ENCODE measurements at places on chromosomes 5 and 9.

GRCh38 chr5:65014769-65015168 lies 246.0 kb downstream of the CWC27 start:
- no peak for DNase-seq

DNA sequence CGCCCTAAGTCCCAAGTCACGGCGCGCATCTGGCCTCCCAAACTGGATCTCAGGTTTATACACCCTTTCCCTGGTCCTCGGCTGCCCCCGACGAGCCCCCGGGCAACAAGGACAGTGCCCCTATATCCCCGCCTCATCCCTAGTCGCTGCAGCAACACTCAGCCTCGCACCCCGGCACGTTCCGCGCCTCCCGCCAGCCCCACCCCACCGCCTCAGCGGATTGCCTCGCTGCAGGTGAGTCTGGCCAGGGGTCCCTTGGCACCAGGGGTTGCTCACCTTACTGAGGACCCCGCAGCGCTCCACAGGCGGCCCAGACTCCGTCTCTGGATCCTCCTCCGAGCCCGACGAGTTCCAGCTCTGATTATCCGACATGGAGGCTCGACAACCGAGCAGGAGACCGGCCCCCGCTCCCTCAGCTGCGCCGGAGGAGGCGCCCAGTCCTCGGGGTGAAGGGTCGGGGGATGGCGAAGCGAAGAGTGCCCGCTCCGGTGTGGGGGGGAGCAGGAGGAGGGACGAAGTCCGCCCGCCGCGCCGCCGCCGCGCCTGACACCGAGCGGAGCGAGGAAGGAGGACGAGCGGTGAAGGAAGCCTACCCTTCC lies 494 bp downstream of the CERT1 start:
- peak; percentile 5 for DNase-seq

DNA sequence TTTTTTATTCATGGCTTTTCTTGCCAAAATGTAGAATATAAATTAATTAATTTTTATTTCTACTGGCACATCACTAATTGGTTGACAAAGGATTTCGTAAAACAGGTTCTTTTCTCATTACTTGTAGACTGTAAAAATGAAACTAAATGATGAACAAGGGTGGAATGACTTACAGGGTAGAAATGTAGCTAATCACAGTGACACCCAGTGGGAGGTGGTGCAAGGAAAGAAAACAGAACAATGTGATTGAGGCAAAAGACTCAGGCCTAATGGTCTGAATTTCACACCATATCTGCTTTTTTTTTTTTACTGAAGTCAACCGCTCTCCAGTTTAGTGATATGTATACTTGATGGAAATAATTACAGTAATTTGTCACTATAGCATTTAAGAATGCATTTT lies 28.9 kb downstream of the GABRG2 start:
- no peak for DNase-seq

DNA sequence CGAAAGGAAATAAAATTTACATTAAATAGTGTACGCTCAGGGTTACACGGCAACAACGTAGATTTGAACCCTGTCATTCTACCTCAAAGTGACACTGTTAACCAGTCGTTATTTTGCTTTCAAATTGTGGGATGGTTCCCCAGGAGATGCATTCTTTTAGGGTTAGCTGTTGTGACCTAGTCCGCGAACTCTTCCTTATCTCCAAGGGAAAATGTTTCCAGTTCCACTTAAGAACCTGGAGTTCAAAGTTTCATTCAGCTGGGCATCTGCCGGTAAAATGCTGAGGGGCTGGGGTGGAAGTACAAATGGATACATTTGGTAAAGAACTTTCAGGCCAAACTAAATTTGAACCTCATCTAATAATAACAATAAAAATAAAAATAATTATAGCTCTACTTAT lies 264.6 kb downstream of the NR3C1 start:
- DNase-seq, result no peak

DNA sequence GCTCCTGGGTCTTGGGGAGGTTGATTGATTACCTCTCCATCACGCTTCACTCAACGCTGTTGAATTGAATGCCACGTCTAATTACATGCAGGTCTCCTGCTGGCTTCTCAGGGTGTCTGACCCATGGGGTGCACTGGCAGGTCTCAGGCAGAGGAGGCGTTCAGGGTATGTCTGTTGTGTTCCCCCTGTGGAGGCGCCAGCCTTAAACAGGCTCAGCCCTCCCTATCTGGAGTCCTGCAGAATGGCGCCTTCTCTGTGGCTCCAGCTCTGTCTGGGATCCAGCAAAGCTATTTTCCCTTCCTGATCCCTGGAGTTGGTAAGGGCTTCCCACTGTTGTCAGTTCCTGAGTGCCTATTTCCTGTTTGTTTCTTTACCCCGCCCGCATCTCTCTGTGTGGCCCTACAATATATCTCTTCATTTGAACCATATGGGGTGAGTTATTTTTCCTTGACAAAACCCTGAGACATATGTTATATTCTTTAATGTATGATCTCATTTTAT lies 150.0 kb downstream of the NTRK2 start:
- no peak for DNase-seq

DNA sequence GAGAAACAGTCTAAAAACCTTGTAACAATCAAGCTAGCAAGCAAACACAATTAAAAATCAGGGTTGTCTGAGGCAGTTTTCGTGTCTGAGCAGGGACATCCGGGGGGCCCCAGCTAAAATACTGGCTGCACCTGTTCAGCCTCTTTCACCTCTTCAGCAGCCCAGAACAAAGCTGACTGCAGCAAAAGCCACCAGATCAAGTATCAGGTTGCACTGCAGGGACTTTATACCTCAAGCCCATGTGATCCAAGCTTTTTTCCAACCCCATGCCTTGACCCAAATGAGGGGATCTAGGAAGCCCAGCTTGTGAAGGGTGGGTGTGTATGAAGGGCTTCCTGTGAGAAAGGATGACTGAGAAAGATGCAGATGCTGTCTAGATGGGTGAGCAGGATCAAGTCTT lies 133.4 kb downstream of the SEMA6A start:
- DNase-seq, result no peak

DNA sequence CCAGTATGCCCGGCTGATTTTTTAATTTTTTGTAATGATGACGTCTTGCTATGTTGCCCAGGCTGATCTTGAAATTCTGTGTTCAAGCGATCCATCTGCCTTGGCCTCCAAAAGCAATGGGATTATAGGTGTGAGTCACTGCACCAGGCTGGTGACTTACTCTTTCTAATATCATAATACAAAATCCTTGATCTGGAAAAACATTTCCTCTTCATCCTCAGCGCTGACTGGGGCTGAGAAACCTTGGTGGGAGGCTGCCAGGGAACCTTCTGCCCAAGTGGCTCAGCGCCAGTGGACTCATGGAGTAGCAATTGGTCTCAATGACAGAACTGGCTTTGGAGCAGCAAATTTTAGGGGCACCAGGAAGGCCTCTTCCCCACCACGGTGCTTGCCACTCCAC lies 17.5 kb upstream of the SEMA4D start:
- no peak for DNase-seq

DNA sequence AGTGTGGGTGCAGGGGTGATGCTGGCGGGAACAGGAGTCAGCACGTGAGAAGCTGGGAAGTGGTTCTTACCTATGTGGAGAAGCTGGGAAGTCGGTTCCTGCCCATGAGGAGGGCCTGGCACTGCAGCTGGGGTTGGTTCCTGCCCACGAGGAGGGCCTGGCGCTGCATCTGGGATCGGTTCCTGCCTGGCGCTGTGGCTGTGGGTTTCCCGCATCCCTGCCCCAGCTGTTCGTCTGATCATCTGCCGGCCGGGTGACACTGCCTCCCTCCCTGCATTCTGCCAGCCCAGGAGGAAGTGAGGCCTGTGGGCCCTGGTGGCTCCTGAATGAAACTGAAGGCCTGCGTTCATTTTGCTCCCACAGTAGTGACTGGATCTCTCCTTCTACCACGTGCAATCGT lies 5.1 kb downstream of the OBP2A start:
- no peak for DNase-seq

GRCh38 chr5:27392716-27393115 lies 354.3 kb upstream of the CDH9 start:
- DNase-seq, result no peak

- DNase-seq, result no peak
Observed at GRCh38 chr9:136648751-136649150, 14.0 kb upstream of the EGFL7 start.

GRCh38 chr9:138020795-138021182 lies 143.2 kb downstream of the CACNA1B start:
- no peak for DNase-seq

GRCh38 chr9:126844085-126844484 lies 16.4 kb upstream of the ZBTB34 start:
- no peak for DNase-seq

DNA sequence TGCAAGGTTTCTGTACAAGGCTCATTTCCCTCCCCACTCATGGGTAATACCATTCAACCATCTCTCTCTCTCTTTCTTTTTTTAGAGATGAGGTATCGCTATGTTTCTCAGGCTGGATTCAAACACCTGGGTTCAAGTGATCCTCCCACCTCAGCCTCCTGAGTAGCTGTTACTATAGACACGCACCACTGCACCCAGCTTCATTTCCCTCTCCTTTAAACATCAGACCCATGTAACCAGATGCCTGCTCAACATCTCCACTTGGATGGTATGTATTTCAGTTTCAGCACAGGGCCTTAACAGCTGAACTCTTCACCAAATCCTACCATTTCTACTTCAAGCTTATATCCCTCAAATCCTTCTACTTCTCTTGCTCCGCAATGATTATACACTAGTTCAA lies 117.4 kb downstream of the SSBP2 start:
- DNase-seq, result no peak

DNA sequence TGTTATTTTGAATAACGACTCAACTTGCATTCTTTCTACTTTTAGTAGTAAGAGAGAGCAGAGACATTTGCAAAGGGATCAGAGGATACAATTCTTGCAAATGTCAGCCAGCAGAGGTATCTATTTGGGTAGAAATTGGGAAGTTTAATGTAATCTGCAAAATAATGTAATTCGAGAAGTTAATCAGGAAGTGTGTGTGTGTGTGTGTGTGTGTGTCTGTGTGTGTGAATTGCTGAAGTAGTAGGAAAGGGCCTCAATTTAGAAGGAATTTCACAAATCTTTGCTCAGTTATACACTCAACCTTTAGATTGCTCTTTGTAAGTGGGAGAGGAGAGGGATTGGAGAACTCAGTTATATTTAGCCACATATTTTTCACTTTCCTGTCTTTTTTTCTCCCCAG lies 11.0 kb upstream of the IFNA1 start:
- no peak for DNase-seq

- no peak for DNase-seq
Observed at GRCh38 chr5:53091289-53091688, 18.3 kb downstream of the MOCS2 start.

GRCh38 chr5:180153099-180153498 lies 55.9 kb downstream of the RASGEF1C start:
- DNase-seq, result no peak

DNA sequence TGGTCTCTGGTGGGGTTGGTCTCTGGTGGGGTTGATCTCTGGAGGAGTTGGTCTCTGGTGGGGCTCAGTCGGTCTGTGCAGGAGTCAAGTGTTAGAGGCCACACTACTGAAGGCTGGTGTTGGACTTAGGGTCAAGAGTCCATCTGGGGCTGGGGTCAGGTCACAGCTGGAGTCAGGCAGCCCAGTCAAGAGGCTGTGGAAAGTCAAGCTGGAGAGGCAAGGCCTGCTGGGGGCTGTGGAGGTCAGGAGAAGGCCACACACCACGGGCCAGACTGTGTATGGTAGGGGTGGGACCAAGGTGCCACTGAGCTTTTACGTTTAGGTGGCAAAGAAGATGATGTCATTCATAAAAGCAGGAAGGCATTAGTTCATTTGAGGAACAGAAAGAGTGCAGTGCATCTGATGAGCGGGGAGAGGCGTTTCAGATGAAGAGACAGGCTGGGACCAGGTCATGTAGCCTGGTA lies 16.7 kb upstream of the CD74 start:
- no peak for DNase-seq

GRCh38 chr5:112931473-112931872 lies 9.4 kb upstream of the REEP5 start:
- DNase-seq, result no peak

GRCh38 chr9:79034583-79034982 lies 537.2 kb upstream of the TLE4 start:
- no peak for DNase-seq

GRCh38 chr9:79240774-79241173 lies 331.0 kb upstream of the TLE4 start:
- no peak for DNase-seq

DNA sequence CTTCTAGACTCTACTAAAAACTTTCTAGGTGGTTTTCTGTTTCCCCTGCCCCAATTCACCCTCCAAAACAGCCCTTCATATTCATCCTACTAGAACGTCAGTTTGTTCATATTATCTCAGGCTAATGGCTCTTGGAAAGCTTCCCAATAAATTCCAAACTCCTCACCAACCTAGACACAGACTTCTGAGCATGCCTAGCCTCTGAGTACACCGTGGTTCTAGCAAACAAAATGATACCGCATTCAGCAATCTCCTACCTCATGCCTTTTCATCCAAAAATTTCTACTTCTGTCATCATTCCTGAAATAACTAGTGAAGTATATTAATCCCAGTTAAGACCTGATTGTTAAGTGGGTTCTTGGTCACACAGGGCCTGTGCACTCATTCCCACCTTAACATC lies 46.5 kb upstream of the NR5A1 start:
- no peak for DNase-seq

- DNase-seq, result no peak
Observed at GRCh38 chr9:38024036-38024681, 44.9 kb downstream of the SHB start.

- DNase-seq, result no peak
Observed at GRCh38 chr5:74155501-74155900, 485.0 kb downstream of the ENC1 start.
